ENCODE measurements at places on chromosomes 4 and X. TPM values are rescaled to one million over a fixed set of nuclear protein-coding genes. Genes with fewer than 3 reads are reported as not detected.

TGIF2LX gene
- not detected for total RNA-seq

TMEM150C gene
- total RNA-seq, result under 0.01 TPM

POU3F4 gene
- not detected for total RNA-seq

FSTL5 gene
- 0.43 TPM for total RNA-seq

GRID2 gene
- total RNA-seq, result not detected

ENPP6 gene
- not detected for total RNA-seq

UGT2A3 gene
- total RNA-seq, result not detected

ANKRD50 gene
- 33.3 TPM for total RNA-seq

SPANXA2 gene
- total RNA-seq, result not detected

MFAP3L gene
- 13.7 TPM for total RNA-seq

DMP1 gene
- total RNA-seq, result not detected

CT45A8 gene
- total RNA-seq, result not detected

MTMR1 gene
- total RNA-seq, result 27.1 TPM

NR0B1 gene
- not detected for total RNA-seq

KIF4A gene
- 4.1 TPM for total RNA-seq

TIMM8A gene
- 3.9 TPM for total RNA-seq

SPANXC gene
- not detected for total RNA-seq

BANK1 gene
- 0.39 TPM for total RNA-seq

KIT gene
- total RNA-seq, result 2.0 TPM

LNX1 gene
- total RNA-seq, result 0.22 TPM

FAM47A gene
- not detected for total RNA-seq

CXXC4 gene
- 0.39 TPM for total RNA-seq

KDM5C gene
- total RNA-seq, result 150 TPM

NFKB1 gene
- 20.7 TPM for total RNA-seq

NXF2B gene
- total RNA-seq, result not detected

CT45A10 gene
- total RNA-seq, result not detected

SERPINA7 gene
- total RNA-seq, result not detected

KDM6A gene
- total RNA-seq, result 42.4 TPM

C4orf36 gene
- not detected for total RNA-seq

SMIM10 gene
- 1.6 TPM for total RNA-seq

OTC gene
- total RNA-seq, result not detected

KLHL13 gene
- total RNA-seq, result 0.11 TPM

GYPE gene
- total RNA-seq, result 0.39 TPM

MAP3K15 gene
- total RNA-seq, result under 0.01 TPM

ATP2B3 gene
- total RNA-seq, result not detected

PNCK gene
- 5.1 TPM for total RNA-seq

FAT1 gene
- 188 TPM for total RNA-seq

AREG gene
- 18.5 TPM for total RNA-seq

Data from placental epithelial cell (primary cell).